ENCODE measurements at places on chromosomes 2 and 18.

- DNase-seq, result no peak
These were observed 27.4 kb downstream of the PPP1CB start for GRCh38 chr2:28779001-28779400.

DNA sequence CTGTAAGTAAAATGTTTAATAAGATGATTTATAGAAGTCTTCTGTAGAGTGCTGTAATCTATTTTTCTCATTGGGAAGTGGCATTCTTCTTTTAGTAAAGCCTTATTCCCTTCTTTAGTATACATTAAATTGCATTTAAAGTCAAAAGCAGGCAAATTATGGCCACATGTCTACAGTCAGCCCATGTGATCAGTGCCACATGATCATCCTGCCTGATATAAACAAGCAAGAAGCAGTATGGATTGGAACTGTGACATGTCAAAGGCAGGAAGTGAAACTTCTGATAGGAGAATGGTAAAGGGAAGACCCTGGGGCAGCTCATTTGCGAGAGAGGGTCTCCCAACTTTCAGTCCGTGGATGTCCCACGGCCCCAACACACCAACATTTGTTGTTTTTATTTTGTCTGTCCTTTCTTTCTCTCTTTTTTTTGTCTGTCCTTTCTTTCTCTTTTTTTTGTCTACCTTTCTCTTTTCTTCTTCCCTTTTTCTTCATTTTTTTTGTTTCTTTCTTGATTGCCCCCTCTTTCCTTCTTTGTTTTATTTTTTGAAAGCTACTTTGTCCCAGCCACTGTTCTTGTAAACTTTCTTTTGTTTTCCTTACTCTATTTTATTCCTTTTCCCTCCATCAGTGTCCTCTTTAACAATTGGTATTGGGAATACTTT, 154.9 kb downstream of the DTNA start:
- DNase-seq, result no peak

- DNase-seq, result no peak
These were observed 34.3 kb downstream of the NPC1 start for GRCh38 chr18:23551978-23552377.

GRCh38 chr2:189549449-189549832, 31.1 kb downstream of the SLC40A1 start:
- no peak for DNase-seq

- no peak for DNase-seq
These were observed 906 bp downstream of the IKZF2 start for GRCh38 chr2:213150315-213151097.

GRCh38 chr2:176124110-176124946, 1.8 kb downstream of the HOXD9 start:
- DNase-seq, result no peak

DNA sequence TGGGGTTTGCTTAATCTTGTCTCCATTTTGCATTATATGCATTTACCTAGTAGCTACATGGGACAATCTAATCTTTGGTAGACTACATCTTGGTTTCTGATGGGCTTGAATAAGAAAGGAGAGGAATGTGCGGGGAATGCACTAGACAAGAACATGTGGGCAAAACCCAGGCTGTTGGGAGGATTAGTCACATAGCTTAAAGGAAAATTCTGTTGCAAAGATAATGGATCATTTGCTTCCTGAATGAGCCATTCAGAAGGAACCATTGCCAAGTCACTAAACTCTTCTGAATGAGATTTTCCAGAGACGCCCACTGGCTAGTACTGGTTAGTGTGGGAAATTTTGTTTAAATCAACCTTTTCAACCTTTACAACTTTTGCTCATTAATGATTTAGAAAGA, 84.8 kb downstream of the OSBPL6 start:
- DNase-seq, result no peak

DNA sequence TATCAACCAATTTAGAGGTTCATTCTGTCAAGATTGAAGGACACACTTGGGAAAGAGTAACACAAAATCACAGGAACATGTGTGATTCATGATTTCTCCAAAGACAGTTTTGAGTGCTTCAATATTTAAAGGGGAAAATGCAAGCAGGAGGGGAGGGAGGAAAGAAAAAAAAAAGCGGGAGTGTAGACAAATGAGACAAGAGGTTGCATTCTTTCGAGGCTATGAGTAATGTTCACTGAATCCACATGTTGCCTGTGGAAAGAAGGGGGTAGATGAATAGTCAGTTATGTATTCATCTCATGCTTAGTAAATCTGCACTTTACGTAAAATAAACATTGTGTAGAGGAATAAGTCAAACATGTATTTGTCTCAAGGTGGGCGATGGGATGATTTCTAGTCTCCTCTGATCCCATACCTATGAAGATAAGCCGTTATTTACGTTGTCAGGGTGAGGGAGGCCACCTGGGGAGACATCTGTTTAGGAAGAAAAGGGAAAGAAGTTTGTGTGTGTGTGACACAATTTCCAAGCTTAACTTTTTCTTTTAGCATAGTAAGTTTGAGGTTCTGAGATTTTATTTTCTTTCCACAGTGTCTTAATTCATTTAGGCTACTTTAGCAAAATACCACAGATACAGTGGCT, 211.0 kb upstream of the ZC3H15 start:
- no peak for DNase-seq

DNA sequence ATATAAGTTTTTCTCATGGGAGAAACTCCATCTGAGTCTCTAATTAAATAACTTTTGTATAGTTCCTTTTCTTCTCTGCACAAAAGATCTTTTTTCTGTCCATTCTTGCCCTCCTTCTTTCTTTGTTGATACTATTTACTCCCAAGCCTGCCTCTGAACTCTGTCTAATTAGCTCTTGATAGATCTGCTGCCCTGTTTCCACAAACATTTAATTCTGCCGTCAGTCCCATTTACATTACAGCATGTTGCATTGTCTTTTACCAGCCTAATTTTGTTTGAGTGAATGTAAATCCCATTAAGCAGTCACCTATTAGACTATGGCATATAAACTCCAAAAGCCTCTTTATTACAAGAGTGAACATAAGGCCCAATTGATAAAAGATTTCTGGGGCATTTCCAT, 254.4 kb downstream of the ERBB4 start:
- DNase-seq, result no peak

GRCh38 chr2:44642123-44642857, 280.5 kb downstream of the CAMKMT start:
- no peak for DNase-seq

DNA sequence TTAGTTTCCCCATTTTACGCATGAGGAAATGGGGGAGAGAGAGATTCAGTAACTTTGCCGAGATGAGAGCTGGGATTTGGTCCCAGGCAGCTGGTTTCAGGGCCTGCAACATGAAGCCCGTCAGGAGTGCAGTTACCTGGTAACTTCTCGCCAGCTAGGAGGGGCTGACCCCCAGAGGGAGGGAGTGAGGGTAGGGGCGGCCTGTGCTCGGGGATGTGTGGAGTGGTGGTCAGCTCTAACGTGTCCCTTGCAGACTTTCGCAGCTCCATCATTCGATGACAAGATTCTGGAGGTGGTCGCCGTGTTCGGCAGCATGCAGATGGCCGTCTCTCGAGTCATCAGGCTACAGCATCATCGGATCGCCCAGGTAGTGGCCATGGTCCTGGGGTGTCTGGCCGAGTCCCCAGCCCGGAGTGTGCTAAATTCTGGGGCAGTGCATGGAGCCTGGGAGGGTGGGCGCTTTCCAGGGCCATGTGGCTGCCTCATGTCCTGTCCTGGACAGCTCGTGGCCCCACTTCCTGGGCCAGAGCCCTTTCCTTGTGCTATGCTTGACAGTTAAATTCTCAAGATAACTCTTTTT, 103.8 kb downstream of the DGKD start:
- DNase-seq, result no peak

- DNase-seq, result no peak
These were observed 88.5 kb upstream of the SH3BP4 start for GRCh38 chr2:234863043-234863934.

GRCh38 chr2:215171796-215172195, 33.4 kb upstream of the ABCA12 start:
- DNase-seq, result peak; percentile 65

DNA sequence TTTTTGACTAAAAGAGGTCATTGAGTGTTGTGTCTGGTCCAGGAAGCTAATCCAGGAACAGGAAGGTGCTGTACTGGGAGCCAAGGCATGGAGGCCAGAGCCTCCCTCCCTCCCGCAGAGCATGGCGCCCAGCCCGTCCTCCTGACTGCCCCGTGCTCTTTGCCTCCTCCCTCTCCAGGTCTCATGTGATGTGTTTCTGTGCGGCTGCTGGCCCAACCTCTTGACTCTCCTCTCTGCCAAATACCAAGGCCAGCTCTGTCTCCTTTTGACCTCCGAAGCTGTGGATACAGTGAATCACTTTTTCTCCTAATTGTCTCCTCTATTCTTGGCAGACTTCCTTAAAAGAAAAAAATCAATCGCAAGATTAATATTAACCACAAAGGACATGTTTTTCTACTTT, 284.1 kb downstream of the PHLPP1 start:
- DNase-seq, result no peak

GRCh38 chr18:23629444-23629946, 33.2 kb downstream of the ANKRD29 start:
- DNase-seq, result no peak

GRCh38 chr2:100141906-100142305, 484 bp downstream of the AFF3 start:
- DNase-seq, result no peak

- DNase-seq, result no peak
These were observed 86.7 kb downstream of the L3MBTL4 start for GRCh38 chr18:6327895-6328620.

DNA sequence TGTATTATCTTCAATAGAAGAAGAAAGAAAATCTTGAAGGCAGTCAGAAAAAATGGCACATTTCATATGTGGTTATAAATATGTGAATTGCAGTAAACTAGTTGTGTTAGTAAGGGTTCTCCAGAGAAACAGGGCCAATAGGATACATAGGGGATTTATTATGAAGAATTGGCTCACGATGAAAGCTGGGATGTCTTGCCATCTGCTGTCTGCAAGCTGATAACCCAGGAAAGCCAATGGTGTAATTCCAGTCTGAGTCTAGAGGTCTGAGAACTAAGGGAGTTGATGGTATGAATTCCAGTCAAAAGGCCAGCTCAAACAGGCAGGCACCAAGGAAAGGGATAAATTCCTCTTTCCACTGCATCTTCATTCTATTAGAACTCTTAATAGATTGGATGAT, 362.4 kb downstream of the KCNJ3 start:
- no peak for DNase-seq

- no peak for DNase-seq
These were observed 773.7 kb upstream of the RAB6C start for GRCh38 chr2:129205766-129206165.

DNA sequence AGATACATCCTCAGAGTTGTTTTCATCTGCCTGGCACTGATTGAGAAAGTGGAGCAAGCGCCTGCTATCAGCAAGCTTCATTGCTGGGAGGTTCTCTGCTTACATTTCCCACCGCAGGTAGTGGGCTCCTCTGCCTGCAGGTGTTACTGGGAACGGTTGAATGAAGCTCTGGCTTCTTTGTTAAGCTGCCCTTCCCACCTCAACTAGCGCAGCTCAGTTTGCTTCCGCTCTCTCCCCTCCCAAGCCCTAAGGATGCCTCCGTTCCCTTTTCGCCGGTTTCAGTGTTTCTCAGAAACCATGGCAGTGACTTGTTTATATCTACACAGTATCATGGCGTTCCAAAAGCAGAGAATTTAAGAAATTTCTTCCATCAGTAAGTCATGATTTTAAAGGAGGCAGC, 72.2 kb upstream of the B3GNT7 start:
- no peak for DNase-seq

GRCh38 chr2:9739531-9739964, 103.7 kb upstream of the TAF1B start:
- no peak for DNase-seq

- DNase-seq, result no peak
These were observed 125.4 kb downstream of the MGAT5 start for GRCh38 chr2:134379293-134379692.

DNA sequence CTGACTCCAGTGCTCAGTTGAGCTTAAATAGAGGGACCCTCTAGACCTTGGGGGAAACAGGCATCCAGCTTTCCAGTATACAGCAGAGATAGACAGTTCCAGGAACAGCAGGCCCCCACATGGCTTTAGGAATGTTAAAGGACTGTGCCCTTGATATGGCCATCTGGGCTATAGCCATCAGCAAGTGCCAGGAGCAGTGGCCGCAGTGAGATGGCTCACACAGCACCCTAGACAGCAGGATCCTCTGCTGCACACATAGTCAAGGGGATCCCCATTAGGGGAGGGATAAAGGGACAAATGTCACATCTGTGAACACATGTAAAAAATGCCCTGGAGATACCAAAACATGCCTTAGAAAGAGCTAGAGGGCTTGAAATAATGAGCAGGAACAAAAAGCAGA, 213.4 kb downstream of the PTH2R start:
- no peak for DNase-seq

- peak; percentile 8 for DNase-seq
These were observed 76.1 kb upstream of the PMAIP1 start for GRCh38 chr18:59823596-59824195.

DNA sequence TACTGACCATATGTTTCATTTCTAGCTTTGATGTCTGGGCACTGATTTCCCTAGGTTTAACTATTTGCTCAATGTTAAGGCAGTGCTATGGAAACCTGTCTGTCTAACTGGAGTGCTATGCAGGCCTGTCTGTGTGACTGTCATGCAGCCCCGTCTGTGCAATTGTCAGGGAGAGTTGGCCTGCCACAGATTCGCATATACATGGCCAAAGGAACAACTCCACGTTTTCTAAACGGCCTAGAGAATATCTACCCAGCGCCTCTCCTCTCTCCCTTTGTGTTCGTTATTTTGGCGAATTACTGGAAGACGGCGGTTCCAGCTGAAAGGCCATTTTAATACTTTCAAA, 59.6 kb upstream of the PSME4 start:
- DNase-seq, result no peak

- no peak for DNase-seq
These were observed 122.8 kb downstream of the SLC4A10 start for GRCh38 chr2:161746891-161747535.

DNA sequence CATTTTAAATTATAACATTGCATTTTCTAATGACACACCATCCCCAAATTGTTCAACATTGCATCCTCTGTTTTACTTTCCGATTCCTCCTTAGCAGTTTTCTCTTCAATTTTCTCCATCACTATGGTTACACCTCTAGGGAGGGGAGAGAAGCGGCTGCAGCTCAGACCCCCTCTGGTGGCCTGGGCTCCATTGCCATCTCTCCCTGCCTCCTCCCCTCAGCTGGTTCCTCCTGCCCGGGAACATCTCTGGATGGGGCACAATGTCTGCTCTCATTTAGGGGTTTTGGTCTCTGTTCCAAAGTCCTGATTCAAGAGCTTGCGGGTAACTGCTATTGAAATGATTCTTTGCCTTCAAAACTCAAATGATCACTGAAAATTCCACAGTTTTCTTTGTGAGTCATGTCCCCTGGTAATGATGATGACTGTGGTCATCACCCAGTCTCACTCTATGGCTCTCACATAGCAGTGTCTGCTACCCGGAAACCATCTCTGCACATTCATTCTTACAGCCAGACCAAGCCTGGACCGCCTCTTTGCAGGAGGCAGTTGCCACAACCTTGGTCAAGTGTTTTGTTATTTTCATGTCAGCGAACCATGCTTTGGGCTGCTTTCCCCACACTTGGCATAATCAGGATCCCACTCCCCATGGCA, 263.9 kb downstream of the ALPK2 start:
- DNase-seq, result no peak
